ENCODE measurements at places on chromosomes 13 and 19.
A peak's percentile ranks its signal among the peaks of the same experiment; 100 is the strongest.

GRCh38 chr13:74452176-74452575 lies 318.0 kb upstream of the KLF12 start:
- DNase-seq = no peak

DNA sequence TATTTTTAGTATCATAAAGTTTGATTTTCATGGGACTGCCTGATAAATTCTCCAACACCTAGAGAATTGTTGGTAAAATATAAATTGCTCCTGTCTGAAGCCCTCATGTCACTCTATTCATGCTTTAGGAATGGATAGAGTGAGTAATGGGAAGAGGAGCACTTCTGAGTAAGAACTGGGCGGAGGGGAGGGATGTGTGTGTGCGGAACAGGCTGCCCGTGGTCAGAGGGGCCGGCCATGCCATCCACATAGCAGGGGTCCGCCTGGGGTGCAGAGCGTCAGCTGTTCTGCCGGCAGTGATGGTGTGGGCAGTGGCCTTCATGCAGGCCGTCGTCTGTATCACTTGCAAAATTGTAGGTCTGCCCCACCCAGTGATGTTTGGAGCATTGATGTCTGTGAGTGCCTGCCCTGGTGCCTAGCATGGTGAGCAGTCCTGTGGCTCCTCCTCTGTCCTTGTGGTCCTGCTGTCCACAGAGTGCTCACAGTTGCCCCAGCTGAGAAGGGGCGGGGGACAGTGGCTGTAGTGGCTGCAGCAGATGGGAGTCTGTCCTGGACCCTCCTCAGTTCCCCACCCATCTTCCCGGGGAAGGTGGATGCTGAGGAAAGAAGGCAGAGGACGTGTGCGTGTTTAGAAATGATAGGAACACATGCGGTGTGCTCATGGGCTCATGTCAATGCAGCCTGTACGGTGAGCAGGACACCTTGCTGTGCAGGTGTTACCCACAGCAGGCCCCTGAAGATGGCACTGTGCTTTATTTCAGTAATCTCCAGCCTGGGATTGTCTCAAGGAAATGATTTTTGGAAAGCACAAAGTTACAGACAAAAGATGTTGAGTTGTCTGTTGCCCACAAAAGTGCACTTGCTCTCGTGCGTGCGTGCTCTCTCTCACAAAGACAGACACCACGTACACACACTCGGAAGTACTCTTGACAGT lies 49.4 kb upstream of the TEX29 start:
- no peak for DNase-seq

- DNase-seq = no peak
These were observed 19.3 kb downstream of the HCN2 start for GRCh38 chr19:609004-609346.

DNA sequence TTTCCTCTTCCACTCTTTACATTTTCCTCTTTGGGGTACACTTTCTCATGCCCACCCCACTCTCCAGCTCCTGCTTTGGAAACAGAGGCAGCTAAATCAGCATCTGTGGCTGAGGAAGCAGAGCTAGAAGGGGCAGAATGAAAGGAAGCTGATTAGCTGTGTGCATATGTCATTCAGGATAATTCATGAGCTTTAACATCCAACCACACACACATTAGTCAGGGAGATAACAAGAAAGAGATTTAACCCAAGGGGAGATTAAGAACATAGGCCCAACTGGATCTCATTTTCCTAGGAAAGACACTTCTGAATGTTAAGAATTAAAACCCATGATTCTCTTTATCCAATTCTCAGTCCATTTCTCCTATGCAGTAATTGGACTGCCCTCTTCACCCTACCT lies 405.5 kb downstream of the TBC1D4 start:
- no peak for DNase-seq

DNA sequence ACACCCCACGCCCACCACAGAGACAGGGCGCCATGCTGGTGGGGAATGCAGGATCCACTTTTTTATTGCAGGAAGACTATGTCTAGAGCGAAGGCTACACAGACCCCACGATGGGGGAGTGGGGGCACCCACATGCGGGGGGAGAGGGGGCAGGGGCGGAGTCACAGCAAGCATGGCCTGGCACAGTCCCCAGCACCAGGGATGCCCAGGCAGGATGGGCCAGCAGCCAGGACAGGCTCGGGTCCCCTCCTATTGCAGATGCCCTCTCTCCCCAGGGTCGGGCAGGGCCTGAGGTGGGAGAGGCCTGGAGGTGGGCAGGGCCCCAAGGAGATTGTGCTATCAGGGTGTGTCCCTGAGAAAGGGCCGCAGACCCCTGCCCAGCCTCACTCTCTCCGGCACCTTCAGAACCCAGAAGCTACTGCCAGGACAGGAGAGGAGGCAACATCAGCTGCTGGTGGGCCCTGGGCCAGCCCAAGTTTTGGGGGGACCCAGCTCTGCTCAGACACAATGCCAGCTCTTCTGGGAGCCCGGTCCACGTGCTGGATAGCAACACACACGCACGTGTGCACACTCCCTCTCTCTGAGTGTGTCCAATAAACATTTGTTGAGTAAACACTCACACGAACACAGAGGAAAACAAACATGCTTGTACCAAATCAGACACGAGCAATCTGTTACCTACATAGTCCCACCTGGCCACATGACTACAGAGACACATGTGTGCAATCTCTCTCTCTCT lies 6.5 kb downstream of the DIRAS1 start:
- no peak for DNase-seq

DNA sequence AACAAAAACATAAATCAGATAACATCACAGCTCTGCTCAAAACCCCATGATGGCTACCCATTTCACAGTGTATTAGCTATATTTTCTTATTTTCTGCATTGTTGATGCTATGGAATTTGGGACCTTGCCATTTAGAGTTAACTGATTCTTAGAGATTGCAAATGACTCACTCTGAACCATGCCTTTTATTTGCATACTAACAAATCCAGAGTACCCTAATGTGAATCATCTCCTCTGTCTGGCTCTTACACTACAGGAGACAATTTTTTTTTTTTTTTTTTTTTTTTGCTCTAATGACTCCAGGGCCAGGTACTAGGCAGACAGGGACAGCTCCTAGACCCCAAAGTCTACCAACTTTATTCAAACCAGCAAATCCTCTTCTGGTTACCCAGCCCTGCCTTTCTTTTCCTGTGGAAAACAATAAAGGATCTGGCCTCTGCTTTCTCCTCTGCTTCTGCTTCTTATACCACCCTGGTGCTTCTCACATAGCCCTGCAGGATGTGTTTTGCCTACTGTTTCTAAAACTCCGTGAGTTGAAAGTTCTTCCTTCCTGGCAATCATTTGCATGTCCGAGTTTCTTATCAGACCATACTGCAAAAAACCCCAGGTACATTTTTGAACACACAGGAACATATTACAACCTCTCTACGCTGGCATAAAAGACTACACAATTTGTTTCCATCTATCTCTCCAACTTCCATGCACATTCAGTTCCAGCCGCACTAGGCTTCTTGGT lies 10.6 kb upstream of the ZNF460 start:
- DNase-seq = peak; percentile 60

DNA sequence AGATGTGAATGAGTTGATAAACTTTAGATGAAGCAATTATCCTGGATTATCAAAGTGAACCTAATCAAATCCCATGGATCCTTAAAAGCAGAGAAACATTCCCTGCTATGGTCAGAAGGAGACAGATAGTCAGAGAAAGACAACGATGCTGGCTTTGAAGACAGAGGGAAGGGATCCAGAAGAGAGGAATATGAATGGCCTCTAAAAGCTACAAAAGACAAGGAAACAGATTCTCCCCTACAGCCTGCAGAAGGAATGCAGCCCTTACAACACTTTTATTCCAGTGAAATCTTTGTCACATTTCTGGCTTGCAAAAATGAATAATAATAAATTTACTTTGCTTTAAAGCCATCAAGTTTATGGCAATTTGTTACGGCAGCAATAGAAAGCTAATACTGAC lies 1164.2 kb downstream of the PCDH17 start:
- DNase-seq = no peak

DNA sequence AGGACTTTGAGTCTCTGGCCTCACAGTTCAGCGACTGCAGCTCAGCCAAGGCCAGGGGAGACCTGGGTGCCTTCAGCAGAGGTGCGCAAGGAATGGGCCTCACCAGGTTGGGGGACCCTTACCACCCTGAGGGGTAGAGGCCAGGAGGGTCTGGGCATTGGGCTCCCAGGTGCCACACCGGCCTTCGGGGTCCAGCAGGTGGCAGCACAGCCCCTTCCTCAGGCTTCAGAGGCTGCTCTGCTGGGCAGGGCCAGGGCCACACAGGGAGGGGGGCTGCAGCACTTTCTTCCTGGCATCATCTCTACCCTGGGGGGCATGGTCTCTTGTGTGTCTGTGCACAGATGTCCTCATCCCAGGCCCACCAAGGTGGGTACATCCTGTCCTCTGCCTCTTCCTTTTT lies 12.9 kb downstream of the PIN1 start:
- no peak for DNase-seq

DNA sequence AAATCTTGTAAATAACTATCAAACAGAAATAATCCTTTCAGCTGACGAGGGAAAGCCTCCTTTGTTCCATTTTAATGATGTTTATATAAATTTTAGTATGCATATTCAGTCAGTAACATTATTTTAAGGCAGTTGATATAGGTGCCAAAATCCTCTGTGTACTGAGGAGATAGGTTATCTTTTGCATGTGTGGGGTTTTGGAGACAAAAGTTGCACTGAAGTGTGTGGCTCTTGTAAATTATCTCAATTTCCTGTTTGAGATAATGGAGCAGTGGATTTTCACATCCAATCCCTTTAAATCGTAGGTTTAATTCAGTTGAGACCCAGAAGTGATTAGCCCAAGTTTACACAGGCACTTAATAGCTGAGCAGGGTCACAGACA lies 106.6 kb downstream of the RGCC start:
- no peak for DNase-seq

DNA sequence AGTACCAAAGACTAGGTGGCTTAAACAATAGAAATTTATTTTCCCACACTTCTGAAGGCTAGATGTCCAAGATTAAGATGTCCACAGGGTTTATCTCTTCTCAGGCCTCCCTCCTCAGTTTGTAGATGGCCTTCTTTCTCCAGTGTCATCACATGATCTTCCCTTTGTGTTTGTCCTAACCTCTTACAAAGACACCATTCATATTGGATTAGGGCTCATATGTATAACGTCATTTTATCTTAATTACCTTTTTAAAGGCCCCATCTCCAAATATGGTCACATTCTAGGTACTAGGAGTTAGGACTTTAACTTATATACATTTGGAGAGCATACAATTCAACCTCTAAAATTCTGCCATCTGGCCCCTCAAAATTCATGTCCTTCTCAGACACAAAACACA lies 34.3 kb downstream of the N4BP2L2 start:
- DNase-seq = no peak

DNA sequence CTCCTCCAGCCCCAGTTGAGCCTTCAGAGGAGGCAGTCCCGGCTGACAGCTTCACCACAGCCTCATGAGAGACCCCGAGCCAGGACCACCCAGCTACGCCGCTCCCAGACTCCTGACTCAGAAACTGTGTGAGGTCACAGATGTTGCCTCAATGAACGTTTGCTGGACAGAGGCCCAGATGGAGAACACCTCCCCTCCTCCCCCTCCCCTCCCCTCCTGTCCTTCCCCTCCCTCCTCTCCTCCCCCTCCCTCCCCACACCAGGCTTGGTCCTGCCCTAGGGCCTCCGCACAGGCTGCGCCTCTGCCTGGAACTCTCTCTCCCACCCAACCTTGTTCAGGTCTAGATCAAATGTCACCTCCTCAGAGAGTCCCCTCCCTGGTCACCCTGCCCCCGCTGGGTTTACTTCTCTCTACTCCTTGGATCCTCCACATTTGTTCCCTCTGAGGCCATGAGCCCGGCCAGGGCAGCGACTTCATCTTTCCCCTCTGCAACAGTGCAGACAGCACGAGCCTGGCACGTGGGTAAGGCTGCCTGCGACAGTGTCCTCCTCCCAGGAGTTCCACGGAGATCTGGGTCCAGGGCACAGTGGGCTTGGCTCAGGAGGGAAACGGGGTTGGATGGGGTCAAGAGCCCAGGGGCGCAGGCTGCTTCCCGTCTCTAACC lies 17.4 kb downstream of the PIP5K1C start:
- DNase-seq = no peak

GRCh38 chr19:4119763-4120162 lies 4.2 kb downstream of the MAP2K2 start:
- DNase-seq = no peak

DNA sequence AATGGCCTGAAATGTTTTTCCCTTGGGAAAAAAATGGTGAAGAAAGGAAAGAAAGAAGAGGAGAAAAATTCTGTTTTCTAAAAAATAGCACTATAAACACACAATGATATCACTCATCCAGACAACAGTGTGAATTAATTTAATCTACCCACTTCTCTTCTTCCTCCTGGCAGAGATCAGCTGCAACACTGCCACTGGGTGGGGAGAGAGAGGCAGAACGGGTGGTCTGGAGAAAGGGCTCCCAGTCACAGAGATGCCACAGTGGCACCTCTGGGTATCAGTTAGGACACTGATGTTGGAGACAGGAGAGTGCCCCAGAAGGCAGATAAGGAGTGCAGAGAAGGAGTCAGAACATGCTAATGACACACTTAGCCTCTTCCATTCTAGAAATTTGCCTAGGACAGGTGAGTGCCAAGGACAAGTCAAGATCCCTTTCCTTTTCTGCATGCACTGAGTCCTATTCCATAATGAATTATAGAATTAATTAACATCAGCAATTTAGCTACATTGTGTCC lies 168.6 kb downstream of the SUCLA2 start:
- no peak for DNase-seq

DNA sequence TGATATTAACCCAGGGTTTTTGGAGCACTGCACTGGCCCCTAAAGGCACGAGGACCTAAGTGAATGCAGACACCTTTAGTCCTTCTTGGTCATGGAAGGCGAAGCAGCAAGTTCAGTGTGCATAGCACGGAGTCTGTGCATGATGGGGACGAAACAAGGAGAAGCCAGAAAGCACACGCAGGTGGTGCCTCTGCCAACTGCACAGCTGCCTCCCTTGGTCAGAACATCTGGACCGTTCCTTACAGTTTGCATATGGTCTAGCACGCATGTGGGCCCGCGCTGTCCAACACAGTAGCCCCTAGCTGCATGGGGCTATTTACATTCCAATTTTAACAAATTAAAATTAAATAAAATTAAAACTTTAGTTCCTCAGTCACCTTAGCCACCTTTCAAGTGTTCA lies 44.0 kb downstream of the FLT3 start:
- no peak for DNase-seq
